Foreskin keratinocyte (primary cell): ENCODE measurements at places on chromosomes 5 and 9. TPM values are rescaled to one million over a fixed set of nuclear protein-coding genes. Genes with fewer than 3 reads are reported as not detected.

The FOXD4L6 gene
- not detected in 2 replicates for total RNA-seq

The TMEM215 gene
- not detected in 2 replicates for total RNA-seq

The CAVIN4 gene
- 0.61 and 0.67 TPM in 2 replicates for total RNA-seq

The PDGFRB gene
- not detected in 2 replicates for total RNA-seq

The LYRM7 gene
- 5.0 and 8.0 TPM in 2 replicates for total RNA-seq

The PCDHB16 gene
- total RNA-seq: not detected in 2 replicates

The DMRT2 gene
- not detected in 2 replicates for total RNA-seq

The LCN15 gene
- total RNA-seq: not detected in 2 replicates

The C6 gene
- not detected in 2 replicates for total RNA-seq

The ARHGEF28 gene
- total RNA-seq: 84.1 and 134 TPM in 2 replicates

The ITGA2 gene
- 78.7 and 140 TPM in 2 replicates for total RNA-seq

The LRRC19 gene
- total RNA-seq: not detected in 2 replicates

The SNX18 gene
- total RNA-seq: 12.0 and 12.8 TPM in 2 replicates
